ENCODE measurements at places on chromosomes 5 and 9.
A peak's percentile ranks its signal among the peaks of the same experiment; 100 is the strongest.

DNA sequence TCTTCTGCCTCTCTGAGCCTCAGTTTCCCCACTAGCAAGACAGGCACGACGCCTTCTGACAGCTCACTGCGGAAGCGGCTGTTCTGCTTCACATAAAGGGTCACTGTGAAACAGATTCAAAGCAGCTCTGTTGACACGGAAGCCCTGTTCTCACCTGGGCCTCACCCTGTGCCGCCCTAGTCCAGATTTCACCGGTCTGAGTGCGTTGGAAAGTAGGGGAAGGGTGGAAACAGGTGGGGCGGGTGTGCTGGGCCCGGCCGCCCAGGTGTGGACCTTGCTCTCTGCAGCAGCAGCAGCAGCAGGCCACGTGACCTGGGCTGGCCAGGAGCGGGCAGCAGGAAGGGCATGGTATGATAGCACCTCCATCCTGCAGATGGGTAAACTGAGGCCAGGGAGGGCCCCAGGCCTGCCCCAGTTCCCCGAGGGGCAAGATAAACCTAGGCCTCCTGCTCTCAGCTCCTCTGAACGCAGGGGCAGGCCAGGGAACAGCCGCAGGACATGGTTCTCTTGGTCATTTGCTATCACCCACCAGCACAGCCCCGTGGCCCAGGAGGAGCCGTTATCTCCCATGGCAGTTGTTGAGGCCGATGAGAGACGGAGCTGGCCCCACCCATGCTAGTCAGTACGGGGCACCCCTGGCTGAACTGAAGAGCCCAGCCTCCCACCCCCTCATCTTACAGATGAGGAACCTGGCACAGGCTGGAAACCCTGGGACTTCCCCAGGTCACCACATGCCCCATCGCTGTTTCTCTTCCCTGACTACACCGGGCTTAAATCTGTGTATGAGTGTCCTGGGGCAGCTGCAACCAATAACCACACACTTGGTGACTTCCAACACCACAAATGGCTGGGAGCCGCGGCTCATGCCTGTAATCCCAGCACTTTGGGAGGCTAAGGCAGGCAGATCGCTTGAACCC, 12.1 kb downstream of the PTGES2 start:
- DNase-seq = no peak

GRCh38 chr5:107876261-107876660, 205.5 kb upstream of the EFNA5 start:
- no peak for DNase-seq

GRCh38 chr5:159774476-159775031, 141.7 kb upstream of the ADRA1B start:
- DNase-seq = no peak

DNA sequence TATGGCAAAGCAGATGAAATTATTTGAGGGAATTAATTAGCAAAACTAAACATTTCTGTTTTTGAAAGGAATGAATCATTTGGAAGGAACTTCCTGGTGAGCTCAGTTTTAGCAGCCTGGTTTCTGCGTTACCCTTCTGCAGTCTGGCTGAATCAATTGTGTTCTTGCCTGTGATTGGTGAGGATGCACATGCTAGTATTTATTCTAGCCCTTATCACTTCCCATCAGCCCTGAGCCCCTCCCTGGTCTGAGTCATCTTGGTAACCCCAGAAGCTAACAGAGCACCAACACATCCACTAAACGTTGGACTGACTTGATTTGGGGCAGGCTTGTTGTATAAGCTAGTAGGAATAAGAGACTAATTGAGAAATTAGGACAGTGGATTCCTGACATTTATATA, 6.6 kb downstream of the TJP2 start:
- peak; percentile 81 for DNase-seq

DNA sequence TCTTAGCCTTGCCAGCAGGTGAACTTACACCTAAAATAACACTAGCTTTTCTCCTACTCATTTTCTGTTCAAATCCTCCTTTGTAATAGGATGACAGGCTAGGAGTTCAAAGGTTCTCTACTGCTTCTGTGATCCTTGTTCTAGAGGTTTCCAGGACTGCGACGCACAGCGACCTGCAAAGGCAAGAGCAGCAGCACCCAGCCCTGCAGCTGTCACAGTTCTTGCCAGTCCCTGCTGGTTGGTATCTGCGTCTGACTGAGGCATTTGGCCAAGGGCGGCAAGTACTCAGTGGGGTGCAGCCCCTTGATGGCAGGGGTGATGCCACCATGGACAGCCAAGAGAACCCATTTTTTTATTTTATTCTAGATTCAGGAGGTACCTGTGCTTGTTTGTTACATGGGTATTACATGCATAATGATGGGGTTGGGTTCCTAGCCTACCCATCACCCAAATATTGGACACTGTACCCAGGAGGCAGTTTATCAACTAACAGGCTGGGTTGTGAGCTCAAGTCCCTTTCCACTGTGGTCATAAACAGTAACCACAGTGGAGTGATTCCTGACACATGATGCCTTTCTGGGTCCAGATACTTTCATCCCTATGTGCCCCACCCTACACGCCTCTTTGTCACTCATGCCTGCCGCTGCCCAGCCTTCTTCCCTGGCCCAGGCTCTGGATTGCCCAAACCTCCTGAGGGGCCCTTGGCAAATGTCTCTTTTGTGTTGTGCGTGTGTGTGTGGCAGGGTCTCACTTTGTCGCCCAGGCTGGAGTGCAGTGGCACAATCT, 111.0 kb downstream of the GAPVD1 start:
- DNase-seq = no peak

DNA sequence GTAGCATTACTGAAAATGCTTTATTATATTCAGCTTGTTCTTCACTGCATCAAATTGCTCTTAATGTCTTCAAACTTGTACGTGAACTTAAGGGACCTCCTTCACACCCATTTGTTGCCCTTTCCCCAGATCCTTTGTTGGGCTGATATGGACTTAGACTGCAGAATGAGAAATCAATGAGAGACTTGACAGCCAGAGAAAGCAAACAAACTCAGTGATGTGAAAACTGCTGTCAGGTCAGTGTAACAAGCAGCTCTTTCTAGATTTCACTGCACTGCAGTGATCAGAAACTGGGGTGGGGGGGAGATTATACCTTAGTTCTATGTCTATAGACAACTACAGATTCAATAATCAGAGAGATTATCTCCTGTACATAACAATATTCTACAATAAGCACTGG, 491.0 kb upstream of the DAP start:
- no peak for DNase-seq

GRCh38 chr9:818958-819357, 22.5 kb upstream of the DMRT1 start:
- no peak for DNase-seq

- DNase-seq = no peak
These were observed 76.5 kb upstream of the OLFM1 start for GRCh38 chr9:135010921-135011320.

DNA sequence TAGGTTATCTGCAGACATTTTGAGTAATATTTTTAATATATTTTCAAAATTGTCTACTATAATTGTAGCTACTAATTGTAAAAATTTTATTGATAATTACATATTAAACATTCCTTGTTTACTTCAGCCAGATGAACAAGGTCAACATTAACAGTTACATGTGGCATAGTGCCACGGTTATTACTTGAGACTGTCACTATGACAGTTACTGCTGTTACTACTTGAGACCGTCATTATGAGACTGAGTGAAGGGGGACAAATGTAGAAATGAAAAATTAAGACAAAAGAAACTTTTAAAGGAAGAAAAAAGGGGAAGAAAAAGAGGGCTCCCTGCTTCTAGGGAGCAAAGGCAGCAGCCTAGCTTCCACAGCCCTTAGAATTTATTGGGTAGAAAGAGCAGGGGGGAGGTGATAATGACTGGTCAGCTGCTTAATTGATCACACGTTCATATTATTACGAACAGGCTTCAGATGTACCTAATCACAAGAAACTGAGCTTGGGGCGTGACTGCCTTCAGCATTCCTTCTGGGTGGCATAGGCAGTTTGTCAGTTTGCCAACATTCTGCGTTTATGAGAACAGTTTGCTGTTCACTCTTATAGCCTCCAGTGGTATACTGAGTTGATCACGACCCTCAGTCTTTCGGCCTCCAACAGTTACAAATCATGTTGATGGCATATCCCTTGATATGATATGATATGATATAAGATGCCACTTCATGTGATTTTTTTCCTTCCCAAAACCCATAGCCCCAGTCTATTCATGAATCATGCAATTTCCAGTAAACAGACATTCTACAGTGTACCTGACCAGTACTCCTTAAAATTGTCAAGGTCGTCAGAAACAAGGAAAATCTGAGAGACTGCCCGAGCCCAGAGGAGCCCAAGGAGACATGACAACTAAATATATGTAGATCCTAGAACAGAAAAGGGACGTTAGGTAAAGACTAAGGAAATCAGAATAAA, 13.1 kb downstream of the MARCHF6 start:
- no peak for DNase-seq

GRCh38 chr5:138706655-138707480, 46.4 kb upstream of the CTNNA1 start:
- no peak for DNase-seq

DNA sequence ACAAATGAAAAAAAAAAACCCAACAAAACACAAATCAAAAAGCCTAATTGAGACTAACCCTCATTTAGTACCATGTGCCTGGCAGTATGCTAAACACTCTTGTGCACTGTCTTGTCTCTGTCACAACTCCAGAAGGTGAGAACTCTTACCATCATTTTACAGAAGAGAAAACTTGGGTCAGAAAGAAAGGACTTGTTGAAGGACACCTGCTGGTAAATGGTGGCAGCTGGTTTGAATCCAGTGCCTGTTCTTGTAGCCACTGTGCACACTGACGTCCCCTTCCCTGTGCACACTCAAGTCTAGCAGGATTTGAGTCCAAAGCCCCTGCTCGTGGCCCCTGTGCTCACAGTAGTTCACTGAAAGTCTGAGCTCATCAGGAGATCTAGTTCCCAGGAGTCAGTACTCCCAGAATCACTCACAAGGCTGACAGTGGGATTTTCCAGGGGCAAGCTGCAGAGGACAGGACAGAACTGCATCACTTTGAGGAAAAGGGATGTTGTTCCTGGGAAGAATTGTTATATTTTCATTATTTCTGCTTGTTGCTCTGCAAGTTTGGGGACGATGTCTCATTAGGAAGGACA, 43.0 kb upstream of the HSD17B4 start:
- peak; percentile 33 for DNase-seq

DNA sequence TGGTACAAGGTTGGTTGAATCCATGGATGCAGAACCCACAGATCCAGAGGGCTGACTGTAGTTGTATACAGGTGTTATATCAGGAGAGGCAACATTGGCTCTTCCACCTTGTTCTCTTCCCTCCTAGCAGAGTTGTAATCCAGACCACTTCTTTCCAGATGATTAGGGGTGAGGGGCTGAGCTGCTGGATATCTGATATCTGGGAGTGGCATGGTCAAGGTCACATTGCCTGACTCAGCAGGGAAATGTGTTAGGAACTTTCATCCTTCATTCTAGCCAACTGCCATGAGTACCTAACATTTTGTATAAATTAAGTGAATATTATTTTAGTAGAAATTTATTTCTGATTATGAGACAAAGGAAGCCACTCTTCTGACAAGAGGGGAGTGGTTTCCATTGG, 7.3 kb downstream of the DAPK1 start:
- DNase-seq = no peak

GRCh38 chr5:149301049-149301743, 29.5 kb downstream of the AFAP1L1 start:
- no peak for DNase-seq

- DNase-seq = no peak
These were observed 23.1 kb downstream of the IQGAP2 start for GRCh38 chr5:76425928-76426804.

DNA sequence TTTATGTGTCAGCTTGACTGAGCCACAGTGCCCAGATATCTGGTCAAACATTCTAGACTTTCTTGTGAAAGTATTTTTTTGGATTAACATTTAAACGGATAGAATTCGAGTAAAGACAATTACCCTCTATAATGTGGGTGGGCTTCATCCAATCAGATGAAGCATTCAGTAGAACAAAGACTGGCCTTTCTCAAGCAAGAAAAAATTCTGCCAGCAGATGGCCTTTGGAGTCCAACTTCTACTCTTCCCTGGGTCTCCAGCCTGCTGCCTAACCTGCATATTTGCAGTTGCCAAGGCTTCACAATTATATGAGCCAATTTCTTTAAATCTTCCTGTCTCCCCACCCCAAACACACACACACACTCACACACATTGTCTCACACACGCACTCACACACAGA, 86.4 kb downstream of the MED10 start:
- DNase-seq = no peak

DNA sequence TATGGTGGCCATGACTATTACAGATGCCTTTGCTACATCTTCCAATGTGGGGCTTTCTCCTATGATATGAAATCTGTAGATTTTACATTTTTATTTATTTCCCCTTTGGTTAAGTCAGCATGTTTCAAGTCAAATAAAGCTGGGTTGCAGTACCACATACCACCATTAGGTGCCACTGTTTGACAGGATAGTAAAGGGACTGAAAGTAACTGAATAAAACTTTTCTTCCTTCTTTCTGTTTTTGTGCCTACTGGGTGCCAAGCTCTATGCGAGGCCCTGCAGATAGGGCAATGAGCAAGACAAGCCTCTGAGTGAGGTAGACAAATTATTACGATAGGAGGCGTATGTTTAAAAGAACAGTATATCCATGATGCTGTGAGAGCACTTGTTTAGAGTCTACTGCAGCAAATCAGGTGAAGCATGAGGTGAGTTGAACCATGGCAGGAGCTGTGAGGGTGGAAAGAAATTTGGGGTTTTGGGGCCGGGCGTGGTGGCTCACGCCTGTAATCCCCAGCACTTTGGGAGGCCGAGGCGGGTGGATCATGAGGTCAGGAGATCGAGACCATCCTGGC, 64.8 kb downstream of the GDNF start:
- DNase-seq = peak; percentile 31

GRCh38 chr9:127193483-127193882, 71.0 kb upstream of the ANGPTL2 start:
- DNase-seq = no peak

DNA sequence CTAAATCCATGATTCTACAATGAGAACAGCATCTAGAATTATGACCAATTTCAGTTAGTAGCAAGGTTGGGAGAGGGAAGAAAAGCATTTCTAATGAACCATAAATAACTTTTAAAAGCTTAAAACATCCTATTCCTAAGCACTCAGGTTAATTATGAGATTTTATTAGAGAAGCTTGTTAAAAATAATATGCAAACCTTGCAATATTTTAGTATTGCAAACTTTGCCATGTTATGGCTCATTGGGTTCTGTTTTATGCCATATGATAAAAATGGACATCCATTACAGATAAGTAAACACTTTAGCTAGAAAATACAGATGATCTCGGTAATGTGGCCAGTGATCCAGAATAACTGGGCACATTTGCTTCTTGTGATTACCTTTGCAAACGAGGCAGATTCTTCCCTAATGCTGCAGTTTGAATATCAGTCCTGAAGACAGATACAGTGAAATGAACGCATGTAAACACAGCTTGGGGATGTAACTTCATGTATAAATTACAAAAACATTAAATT, 447.0 kb downstream of the PLK2 start:
- DNase-seq = no peak

GRCh38 chr9:8734760-8735159, 935.2 kb upstream of the DMAC1 start:
- no peak for DNase-seq
